ENCODE measurements at places on chromosomes 4 and X. TPM values are rescaled to one million over a fixed set of nuclear protein-coding genes. Genes with fewer than 3 reads are reported as not detected.

GRCh38 chr4:121789960-121790829, 10.9 kb upstream of the EXOSC9 start:
- H3K27me3 ChIP-seq = no peaks in the 10 kb centered on the region
- no peaks in the 10 kb centered on the region for H3K36me3 ChIP-seq
- H3K4me3 ChIP-seq = no peak overlapping the region
- peaks cover 64% of the 10 kb centered on the region for H3K4me1 ChIP-seq
- H3K27ac ChIP-seq = peak overlapping the region; percentile 88
- peak; percentile 45 for DNase-seq

GRCh38 chr4:88526221-88526815, 2.7 kb upstream of the PYURF start:
- peaks cover 3% of the 10 kb centered on the region for H3K36me3 ChIP-seq
- DNase-seq = peak; percentile 61
- H3K27ac ChIP-seq = peak overlapping the region; percentile 6
- peaks cover 17% of the 10 kb centered on the region for H3K4me1 ChIP-seq
- no peaks in the 10 kb centered on the region for H3K27me3 ChIP-seq

- no peaks in the 10 kb centered on the region for H3K27me3 ChIP-seq
- no peaks in the 10 kb centered on the region for H3K4me1 ChIP-seq
- no peak overlapping the region for H3K27ac ChIP-seq
- DNase-seq = no peak
- no peaks in the 10 kb centered on the region for H3K36me3 ChIP-seq
- H3K4me3 ChIP-seq = no peak overlapping the region
Observed at GRCh38 chr4:68850293-68850692, 34.5 kb downstream of the UGT2B10 start.

- no peak overlapping the region for H3K27ac ChIP-seq
- no peak overlapping the region for H3K4me3 ChIP-seq
- DNase-seq = no peak
- no peaks in the 10 kb centered on the region for H3K4me1 ChIP-seq
- peaks cover 29% of the 10 kb centered on the region for H3K36me3 ChIP-seq
Observed at GRCh38 chr4:26384380-26385057, 63.7 kb downstream of the RBPJ start.

- H3K4me1 ChIP-seq = peaks cover 6% of the 10 kb centered on the region
- no peaks in the 10 kb centered on the region for H3K27me3 ChIP-seq
- H3K4me3 ChIP-seq = no peak overlapping the region
- H3K27ac ChIP-seq = no peak overlapping the region
- H3K36me3 ChIP-seq = no peaks in the 10 kb centered on the region
Observed at GRCh38 chrX:20455001-20455400, 188.3 kb upstream of the RPS6KA3 start.

DNA sequence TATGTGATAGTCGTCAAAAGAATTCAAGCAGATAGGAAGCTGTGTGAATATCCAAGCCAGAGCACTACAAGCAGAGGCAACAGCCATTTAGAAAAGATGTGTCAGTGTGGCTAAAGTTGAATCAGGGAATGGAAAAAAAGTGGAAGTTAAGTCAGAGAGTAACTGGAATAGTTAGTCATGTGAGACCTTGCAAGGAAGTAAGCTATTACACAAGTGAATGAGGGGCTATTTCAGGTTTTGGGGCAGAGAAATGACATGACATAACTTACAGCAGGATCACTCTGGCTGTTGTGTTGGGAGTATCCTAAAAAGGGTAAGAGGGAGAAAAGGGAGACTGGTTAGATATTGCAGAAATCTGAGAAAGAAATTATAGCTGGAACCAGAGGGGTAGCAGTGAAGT, 236.6 kb upstream of the PCDH18 start:
- no peak overlapping the region for H3K4me3 ChIP-seq
- DNase-seq = no peak
- H3K36me3 ChIP-seq = no peaks in the 10 kb centered on the region
- no peak overlapping the region for H3K27ac ChIP-seq
- H3K27me3 ChIP-seq = no peaks in the 10 kb centered on the region
- no peaks in the 10 kb centered on the region for H3K4me1 ChIP-seq

GRCh38 chrX:68718443-68718820, 71.0 kb downstream of the STARD8 start:
- H3K27ac ChIP-seq = no peak overlapping the region
- H3K36me3 ChIP-seq = peaks cover 10% of the 10 kb centered on the region
- peaks cover 5% of the 10 kb centered on the region for H3K27me3 ChIP-seq
- H3K4me1 ChIP-seq = no peaks in the 10 kb centered on the region

DNA sequence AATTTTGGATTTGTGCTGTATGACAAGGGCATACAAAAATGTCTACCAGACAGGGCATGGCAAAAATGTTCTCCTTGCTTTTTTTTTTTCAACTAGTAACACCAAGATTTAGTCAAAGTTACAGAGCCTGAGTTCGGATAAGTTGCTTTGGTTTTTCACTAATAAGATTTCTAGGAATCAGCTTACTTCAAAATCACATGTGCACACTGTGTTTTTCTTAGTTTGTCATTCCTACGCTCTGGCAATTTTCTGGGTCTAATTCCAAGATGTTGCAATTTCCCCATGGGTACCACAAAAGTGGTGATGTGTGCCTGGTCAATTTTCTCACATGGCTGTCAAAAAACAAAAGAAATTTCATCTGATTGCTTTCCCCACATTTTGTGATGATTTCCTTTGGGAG, 6.3 kb downstream of the C1QTNF7 start:
- no peak overlapping the region for H3K4me3 ChIP-seq
- peak; percentile 38 for DNase-seq
- H3K36me3 ChIP-seq = no peaks in the 10 kb centered on the region
- H3K27me3 ChIP-seq = no peaks in the 10 kb centered on the region
- peak overlapping the region; percentile 43 for H3K27ac ChIP-seq

DCLK2 gene
- 11.6 TPM for total RNA-seq

DEFB131A gene
- not detected for total RNA-seq
